ENCODE measurements at places on chromosomes 2 and 18. TPM values are rescaled to one million over a fixed set of nuclear protein-coding genes. Genes with fewer than 3 reads are reported as not detected.

Gene TWIST2
- not detected for total RNA-seq

GRCh38 chr2:191740759-191741158, 62.8 kb downstream of the NABP1 start:
- DNase-seq, result no peak

GRCh38 chr2:127218812-127219170, 1.3 kb downstream of the CYP27C1 start:
- DNase-seq, result no peak

GRCh38 chr2:148585696-148586095, 58.9 kb upstream of the EPC2 start:
- no peak for DNase-seq
